HFFc6 (cell line): ENCODE measurements at places on chromosomes 7 and 10. TPM values are rescaled to one million over a fixed set of nuclear protein-coding genes. Genes with fewer than 3 reads are reported as not detected.

Gene ARL3
- total RNA-seq = 11.6 to 16.4 TPM (median 13.9 TPM) in 3 replicates

Gene ATP6V0A4
- 0.60 to 1.7 TPM (median 1.1 TPM) in 3 replicates for total RNA-seq

Gene CLRN3
- total RNA-seq = not detected in 3 replicates

DNA sequence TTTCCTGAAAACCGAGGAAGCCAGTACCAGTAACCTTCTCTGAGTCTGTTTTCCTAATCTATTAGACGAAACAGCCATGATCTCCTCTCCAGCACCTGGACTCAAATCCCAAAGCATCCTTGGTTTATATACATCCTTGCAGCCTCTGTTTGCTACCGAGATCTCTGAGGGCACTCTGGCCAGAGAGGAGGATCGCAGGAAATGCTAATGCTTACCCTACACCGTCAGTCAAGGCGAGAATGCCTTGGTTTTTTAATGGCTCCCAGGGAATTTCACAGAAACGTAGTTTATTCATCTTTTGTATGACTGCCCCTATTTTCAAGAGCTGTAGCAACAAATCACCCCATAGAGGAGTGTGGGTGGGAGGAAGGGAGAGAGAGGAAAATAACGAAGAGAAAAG lies 91.5 kb upstream of the CALN1 start:
- DNase-seq = no peak

DNA sequence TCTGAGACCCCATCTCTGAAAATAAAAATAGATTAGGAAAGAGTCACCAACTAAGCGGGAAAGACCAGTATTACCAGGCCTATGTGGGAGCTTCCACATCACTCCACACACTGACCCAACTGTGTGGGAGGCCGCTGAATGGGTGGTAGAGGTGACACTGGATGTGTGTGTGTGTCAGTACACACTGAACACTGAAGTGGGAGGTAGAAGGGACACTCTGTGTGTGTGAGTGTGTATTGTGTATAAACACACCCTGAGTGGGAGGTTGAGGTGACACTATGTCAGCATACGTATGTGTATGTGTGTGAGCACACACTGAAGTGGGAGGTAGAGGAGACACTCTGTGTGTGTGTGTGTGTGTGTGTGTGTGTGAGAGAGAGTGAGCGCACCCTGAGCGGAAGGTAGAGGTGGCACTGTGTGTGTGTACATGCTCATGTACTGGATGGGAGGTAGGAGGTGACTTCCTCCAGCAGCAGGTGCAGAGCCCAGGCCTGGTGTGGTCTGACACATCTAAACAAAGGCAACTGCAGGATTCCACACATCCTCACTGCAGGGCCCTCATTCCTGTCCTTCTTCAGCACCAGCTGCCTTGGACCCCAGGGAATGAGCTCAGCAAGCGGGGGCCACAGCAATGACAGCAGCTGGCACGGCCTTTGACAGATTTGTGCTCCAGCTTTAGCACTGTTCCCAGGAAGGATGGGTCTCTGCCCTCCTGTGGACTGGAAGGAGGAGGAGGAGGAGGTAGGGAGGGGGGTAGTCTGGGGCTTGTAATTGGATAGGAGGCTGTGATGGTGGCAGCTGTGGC lies 26.5 kb upstream of the RBM20 start:
- no peak for DNase-seq

- no peak for DNase-seq
Observed at GRCh38 chr7:97381815-97382554, 264.5 kb downstream of the SDHAF3 start.

GRCh38 chr10:21479570-21480315 lies 45.7 kb downstream of the SKIDA1 start:
- DNase-seq = no peak

GRCh38 chr10:93462881-93463280 lies 19.3 kb downstream of the MYOF start:
- peak; percentile 70 for DNase-seq

DNA sequence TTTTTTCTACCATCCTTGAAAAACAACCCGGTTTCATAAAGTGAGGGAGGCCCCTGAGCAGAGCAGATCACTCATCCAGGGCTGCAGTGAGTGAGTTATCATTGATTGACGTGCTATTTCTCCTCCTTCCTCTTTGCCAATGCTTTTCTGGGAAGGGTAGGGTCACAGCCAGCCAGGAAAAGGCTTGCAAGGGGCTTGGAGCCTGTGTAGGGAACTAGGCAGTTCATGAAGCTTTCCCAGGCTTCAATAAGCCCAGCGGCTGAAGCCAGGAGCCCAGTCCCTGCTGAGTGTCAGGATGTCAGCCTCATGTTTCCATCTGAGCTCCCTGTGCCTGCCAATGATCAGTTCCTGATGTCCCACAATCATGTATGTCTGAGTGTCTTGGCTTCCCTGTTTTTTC lies 584.7 kb downstream of the GALNT17 start:
- no peak for DNase-seq

GRCh38 chr7:138752518-138753149 lies 45.2 kb upstream of the TMEM213 start:
- DNase-seq = no peak

GRCh38 chr7:24725554-24726241 lies 31.6 kb downstream of the GSDME start:
- DNase-seq = no peak

GRCh38 chr10:70064486-70064885 lies 11.8 kb downstream of the MACROH2A2 start:
- no peak for DNase-seq

- DNase-seq = no peak
Observed at GRCh38 chr7:139675127-139676125, 102.4 kb downstream of the HIPK2 start.
